Iris pigment epithelial cell (primary cell): ENCODE measurements at places on chromosomes 5 and 9.

DNA sequence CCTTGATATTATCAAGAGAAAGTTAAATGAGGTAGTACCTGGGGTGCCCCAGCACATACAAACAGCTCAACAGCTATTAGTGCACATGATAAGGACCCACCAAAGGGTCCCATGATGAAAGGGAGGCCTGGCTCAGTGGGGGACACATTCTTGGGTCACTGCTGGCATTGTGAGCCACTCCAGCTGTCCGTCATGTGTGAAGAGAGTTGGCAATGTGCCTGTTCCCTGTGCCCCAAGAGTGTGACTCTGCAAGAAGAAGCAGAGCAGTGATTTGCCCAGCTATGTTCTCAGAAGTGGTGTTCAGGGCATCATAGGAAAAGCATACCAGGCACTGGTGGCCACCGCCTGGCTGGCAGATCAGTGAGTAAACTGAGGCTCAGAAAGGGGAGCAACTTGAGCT, 37.1 kb upstream of the TDRD7 start:
- DNase-seq, result no peak

DNA sequence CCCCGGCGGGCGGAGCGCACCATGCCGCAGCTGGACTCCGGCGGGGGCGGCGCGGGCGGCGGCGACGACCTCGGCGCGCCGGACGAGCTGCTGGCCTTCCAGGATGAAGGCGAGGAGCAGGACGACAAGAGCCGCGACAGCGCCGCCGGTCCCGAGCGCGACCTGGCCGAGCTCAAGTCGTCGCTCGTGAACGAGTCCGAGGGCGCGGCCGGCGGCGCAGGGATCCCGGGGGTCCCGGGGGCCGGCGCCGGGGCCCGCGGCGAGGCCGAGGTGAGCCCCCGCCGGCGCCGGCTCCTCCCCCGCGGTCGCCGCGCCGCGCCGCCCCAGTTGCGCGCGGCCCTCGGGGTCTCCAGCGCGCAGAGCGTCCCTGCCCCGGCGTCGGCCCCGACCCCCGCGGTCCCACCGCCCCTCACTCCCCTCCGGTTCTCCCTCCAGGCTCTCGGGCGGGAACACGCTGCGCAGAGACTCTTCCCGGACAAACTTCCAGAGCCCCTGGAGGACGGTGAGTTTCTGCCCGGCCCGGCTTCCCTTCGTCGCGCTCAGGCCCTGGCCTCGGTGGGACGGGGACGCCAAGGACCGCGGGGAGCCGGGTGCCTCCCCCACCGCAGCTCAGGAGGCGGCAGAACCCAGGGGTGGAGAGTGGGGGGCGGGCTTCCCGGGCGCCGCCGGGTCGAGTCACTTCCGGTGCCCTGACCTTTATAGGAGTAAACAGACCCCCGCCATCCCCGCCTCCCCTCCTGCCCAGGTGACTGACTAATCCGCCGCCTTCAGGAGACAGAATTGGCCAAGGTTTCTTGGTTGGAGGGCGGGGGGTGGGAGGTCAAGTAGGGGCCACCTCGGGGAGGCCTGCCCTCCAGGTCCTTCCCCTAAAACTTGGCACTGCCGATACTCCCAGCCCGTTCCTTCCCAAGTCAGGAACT, 665 bp downstream of the TCF7 start:
- DNase-seq, result no peak

GRCh38 chr9:115152281-115152820, 34.4 kb upstream of the TNC start:
- no peak for DNase-seq

- peak; percentile 62 for DNase-seq
Observed at GRCh38 chr9:4141296-4141695, 158.6 kb downstream of the GLIS3 start.

- DNase-seq, result peak; percentile 41
Observed at GRCh38 chr9:115267790-115268189, 149.8 kb upstream of the TNC start.

DNA sequence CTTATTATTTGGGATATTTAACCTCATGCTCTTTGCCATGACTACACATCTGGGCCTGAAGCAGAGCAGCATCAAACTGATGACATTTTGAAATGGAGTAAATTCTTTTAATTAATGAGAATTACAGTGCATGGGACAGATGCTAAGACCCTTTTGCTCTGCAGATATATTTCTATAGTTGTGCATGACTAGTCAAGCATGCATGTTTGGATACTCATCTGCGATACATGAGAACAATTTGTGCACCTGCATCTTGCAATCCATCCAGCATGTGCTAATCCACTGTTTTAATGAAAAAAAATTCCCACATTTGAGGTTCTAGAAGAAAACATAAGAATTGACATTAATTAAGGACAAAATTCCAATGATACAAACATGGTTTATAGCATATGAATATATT, 1047.6 kb upstream of the ACO1 start:
- no peak for DNase-seq

DNA sequence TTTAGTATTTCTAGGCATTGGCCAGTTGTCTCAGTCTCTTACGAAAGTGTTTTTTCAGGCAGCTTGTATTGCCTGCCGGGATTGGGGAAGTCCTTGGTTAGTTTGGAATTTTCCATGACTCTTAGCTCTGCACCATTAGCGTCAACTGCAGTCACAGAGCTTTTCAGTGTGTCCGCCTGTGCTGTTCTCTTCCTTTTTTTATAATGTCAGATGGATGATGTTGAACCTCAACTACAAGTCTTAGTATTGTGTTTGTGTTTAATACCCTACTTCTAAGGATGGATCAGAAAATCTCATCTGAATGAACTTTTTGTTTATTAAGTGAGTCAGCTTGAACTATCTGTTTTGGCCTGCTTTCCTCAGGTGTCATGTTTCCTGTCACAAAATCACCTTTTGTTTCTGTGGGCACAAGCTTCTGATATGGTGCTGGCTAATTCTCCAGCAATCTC, 33.1 kb downstream of the ATP6V0E1 start:
- peak; percentile 64 for DNase-seq

DNA sequence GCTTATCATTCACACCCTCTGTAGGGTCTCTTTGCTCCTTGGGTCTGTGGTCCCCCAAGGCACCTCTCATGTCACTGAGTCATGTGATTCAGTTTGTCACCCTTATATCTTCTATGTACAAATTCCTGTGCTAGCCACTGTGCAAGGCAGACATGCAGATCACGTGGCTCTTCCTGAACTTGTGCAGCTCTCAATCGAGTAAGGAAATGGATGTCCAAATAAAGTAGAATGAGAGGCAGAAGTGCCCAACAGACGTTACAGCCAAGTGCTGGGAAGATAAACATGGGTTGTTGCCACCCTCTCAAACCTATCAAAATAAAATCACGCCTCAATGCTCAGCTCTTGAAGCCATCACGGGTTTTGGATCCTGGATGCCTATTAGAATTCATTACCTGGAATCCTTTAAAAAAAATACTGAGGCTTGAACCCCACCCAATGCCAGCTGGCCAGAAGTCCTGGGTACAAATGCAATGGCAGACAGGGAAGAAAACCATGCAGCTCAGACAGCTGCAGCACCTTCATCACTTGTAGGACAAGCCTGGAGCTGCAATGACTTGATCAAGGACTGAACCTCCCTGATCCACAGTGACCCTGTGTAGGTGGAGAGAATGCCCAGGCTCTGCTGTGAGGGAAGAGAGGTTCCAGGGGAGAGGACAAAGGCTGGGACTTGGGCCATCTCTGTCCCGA, 228.7 kb upstream of the DAP start:
- DNase-seq, result no peak

DNA sequence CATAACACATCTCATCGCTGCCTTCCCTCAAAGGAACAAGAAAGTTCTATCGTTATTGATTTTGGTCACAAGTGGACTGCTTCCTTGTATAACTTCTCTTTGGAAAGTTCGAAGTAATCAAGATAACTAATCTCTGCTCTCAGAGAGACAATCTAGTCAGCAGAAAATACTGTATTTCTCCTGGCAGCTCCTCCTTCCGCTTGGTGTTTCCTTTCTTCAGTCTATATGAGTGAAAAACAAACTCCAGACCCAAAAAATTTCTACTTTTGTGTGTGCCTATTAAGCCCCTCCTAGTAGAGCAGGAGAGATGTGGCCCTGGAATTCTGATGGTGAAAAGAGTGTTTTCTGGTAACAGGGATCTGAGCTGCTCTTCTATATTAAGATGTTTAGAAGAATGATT, 24.5 kb downstream of the OSTF1 start:
- DNase-seq, result no peak

- DNase-seq, result peak; percentile 79
Observed at GRCh38 chr5:147303976-147304375, 69.2 kb downstream of the STK32A start.

DNA sequence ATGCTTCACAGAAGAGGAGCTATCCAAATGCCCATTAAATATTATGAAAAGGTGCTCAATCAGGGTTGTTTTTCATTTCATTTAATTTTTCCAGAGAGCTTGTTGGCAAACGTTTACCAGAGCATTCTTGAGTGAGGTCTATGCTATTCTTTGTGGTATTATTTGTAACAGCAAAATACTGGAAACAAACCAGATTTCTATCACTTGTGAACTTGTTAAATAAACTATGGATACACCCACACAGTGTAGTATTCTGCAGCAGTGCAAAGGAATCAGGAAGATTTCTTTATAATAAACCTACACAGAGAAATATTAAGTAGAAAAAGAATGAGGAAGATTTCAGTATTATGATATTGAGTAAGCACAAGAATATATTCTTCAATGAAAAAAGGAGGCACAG, 15.0 kb upstream of the SLC1A1 start:
- peak; percentile 35 for DNase-seq

- DNase-seq, result peak; percentile 92
Observed at GRCh38 chr9:110440172-110440571, 102.5 kb upstream of the TXNDC8 start.

GRCh38 chr9:97660340-97660739, 26.7 kb downstream of the NCBP1 start:
- no peak for DNase-seq
